ENCODE measurements at places on chromosomes 1 and 21.

DNA sequence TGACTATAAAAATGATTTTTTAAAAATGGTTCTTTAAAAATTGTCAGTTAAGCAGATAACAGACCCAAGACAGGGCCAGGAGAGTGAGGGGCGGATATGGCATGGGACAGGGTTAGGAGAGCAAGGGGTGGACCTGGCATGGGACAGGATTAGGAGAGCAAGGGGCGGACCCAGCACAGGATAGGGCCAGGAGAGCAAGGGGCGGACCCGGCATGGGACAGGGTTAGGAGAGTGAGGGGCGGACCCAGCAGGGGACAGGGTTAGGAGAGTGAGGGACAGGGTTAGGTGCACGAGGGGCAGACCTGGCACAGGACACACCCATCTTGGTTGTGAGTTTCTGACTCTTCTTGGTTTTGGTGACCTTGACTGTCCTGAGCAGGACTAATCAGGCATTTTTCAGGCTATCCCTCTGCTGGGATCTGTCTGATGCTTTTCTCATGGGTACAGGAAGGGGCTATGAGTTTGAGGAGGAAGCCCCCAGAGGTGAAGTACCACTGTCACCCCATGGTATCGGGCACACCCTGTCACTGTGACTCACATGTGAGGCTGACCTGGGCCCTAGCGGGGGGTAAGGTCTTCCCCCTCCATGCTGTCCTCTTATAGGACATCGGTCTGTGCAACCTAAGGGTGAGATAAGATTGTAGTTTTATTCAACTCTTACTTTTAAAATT lies 159.0 kb upstream of the COL6A1 start:
- no peak for DNase-seq

- DNase-seq: no peak
These were observed 8.8 kb downstream of the MDM4 start for GRCh38 chr1:204524986-204525385.

DNA sequence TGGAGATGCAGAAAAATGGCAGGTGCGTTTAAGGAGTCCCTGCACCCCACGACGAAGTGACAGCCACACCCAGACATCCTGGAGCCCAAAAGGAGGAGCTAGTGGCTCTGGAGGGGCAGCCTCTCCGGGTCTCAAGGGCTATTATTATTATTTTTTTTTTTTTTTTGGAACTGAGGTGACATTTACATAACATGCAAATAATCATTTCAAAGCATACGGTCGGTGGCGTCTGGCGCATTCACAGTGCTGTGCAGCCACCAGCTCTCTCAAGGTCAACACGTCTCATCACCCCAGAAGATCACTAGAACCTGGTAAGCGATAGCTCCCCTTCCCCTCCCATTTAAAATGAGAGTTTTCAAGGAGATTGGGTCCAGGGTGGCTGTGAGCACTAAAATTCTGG lies 67.5 kb upstream of the PDE9A start:
- no peak for DNase-seq

DNA sequence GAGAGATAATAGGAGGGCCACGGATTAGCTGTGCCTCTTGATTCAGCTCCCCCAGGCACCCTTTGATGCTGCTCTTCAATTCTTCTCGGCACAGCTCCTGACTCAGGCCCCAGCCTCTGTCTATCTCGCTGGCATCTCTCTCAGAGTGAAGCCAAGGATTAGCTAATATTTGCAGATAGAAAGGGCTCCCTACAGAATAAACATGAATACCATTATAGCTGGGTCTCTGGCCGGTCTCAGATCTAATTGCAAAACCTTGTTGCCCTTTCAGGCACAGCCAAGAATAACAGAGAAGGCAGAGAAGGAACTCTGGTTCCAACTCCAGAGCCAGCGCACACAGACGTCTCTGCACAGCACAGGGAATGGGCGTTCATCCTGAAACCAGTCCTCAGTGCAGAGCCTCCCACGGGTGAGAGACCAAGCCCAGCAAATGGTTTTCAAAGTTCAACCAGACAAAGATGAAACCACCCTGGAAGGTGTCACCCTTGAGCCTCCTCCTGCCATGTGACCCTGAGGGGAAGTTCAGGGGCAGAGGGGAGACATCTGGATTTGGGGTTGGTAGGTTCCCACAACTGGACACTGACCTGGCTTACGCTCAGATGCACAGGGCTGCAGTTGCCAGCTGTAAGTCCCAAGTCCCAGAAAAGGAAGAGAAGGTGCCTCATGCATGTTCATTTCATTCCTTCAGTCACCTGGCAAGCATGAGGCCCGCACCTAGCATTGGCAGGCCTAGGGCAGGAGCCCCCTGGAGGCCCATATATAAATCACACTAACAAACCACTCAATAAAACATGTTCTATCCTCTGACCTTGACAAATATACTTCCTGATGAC lies 394.0 kb downstream of the NPHP4 start:
- DNase-seq: no peak

- DNase-seq: no peak
These were observed 29.3 kb downstream of the ZBTB8B start for GRCh38 chr1:32494196-32494595.

DNA sequence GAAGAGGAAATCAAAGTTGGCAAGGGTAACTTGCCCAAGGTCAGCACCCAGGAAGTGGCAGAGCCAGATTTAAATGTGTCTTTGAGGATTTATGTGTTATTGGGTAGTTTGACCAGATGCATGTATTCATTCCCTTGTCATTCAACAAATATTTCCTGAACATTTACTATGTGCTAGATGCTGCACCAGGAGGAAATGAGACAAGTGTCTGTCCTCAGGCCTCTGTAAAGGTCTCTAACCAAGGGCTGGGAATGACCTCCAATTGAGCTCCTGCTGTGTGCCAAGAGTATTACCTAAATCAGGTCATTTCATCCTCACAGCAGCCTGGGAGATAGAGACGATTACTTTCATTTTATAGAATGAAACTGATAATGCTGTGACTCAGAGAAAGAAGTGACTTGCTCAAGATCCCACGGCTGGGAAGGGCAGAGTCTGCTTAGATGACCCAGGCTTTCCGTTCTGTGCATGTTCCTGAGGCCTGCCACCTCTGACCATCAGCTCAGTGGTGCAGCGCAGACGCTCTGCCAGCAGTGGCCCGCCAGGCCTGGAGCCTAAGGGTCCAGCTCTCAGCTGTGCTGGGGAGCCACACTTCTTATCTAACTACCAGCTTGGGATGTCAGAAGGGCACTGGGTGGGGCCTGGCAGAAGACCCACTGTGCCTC lies 3.5 kb upstream of the TTC22 start:
- no peak for DNase-seq

DNA sequence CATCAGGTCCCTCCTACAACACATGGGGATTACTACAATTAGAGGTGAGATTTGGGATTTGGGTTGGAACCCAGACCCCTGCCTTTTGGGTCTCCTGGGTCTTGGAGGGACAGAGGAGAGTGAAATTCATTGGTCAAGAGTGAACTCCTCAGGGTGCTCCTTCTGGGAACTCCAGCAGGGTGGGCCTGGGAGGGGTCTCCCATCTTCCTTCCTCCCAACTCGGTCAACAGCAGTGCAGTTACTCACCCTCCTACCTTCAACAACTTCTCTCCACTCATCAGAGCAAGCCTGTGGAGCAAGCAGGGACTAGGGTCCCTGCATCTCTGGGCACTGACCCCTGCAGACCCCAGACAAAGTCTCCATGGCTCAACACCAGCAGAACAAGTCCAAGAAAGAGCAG lies 89.3 kb upstream of the TMPRSS2 start:
- DNase-seq: no peak

- no peak for DNase-seq
These were observed 2.7 kb upstream of the PALMD start for GRCh38 chr1:99643021-99643779.

DNA sequence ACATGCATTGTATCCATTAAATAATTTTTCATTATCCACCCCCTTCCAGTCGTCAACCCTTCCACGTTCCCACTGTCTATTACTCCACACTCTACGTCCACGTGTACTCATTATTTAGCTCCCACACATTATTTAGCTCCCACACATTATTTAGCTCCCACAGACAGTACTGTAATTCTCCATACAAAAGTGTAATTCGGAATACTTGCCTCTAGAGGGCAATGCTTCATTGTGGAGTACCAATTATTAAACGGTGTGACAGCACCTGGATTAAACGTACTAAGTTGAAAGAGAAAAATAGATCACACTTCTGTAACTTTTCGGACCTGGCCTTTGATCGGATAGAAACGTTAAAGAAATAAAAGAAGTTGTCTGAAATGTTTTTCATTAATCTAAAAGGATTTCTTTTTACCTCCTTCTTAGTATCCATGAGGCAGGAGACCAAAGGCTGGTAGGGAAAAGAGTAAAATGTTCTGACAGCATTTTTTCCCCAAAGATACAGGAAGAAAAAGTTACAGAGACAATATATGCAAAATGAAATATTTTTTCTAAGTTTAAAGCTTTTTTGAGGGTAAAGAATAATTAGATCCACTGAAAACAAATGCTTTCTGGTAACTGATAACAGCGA lies 99.2 kb downstream of the LHX8 start:
- DNase-seq: peak; percentile 4

DNA sequence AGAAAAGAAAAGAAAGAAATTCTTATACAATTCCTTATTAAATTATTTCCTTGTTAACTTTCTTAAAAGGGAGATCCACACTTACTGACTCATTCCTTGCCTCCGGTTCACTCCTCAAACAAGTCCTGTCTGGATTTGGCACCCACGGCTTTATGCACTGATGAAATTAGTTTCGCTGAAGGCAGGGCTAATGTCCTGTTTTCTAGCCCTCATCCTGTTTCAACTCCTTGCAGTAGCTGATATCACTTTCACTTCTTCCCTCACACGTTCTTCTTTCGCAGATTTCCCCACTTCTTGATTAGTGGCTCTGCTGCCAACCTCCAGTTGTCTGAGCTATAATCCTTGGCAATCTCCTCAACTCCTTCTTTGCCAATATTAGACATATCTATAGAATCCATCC lies 215.2 kb downstream of the URB2 start:
- DNase-seq: no peak

GRCh38 chr1:85019994-85020393 lies 23.1 kb upstream of the MCOLN2 start:
- DNase-seq: no peak

GRCh38 chr21:17803536-17803935 lies 15.6 kb downstream of the C21orf91 start:
- no peak for DNase-seq

- no peak for DNase-seq
These were observed 12.7 kb upstream of the B3GALNT2 start for GRCh38 chr1:235516862-235517446.

DNA sequence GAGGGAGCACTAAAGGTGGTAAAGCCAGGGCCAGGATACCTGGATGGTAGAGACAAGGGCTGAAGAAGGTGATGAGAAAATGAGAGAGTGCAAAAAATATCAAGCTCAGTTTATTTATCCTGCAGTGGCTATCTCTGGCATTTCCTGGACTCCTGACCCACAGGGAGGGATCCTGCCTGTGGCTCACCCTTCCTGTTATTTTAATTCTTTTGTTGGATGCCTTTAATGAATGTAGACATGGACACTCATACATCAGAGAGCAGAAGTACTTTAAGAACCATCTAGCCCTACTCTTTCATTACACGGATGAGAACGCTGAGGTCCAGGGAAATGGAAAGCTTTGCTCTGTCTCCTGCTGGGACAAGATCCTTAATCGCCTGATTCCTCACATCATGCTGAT lies 20.6 kb downstream of the JUN start:
- DNase-seq: no peak

- peak; percentile 21 for DNase-seq
These were observed 39.1 kb upstream of the DPH5 start for GRCh38 chr1:101064697-101065096.

DNA sequence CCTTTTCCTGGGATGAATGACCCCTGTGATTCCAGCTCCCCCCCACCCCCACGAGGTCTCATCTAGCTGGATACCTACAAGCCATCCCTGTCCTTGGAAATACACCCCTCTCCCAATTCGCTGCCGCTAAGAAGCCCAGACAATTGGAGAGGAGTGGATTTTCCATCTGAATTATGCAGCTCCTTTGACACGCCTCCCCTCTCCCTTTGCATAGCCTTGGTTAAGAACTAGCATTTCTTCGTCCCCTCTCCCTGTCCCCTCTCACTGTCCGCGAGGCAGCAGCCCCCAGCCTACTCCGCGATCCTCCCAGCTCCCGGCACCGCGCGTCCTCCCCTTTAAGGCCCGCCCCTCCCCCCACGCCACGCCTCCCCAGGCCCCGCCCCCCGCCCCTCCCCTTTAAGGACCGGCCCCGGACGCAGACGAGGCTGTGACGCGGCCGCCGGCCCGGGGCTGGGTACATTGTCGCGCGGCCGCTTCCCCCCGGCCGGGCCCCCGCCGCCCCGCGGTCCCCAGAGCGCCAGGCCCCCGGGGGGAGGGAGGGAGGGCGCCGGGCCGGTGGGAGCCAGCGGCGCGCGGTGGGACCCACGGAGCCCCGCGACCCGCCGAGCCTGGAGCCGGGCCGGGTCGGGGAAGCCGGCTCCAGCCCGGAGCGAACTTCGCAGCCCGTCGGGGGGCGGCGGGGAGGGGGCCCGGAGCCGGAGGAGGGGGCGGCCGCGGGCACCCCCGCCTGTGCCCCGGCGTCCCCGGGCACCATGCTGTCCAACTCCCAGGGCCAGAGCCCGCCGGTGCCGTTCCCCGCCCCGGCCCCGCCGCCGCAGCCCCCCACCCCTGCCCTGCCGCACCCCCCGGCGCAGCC lies at the start of gene MAPKAPK2:
MAPKAPK2 (plus strand) TSS at position 428 of the 856 bp plus-strand sequence; CDS start at position 753, 325 bp downstream.
- DNase-seq: no peak

DNA sequence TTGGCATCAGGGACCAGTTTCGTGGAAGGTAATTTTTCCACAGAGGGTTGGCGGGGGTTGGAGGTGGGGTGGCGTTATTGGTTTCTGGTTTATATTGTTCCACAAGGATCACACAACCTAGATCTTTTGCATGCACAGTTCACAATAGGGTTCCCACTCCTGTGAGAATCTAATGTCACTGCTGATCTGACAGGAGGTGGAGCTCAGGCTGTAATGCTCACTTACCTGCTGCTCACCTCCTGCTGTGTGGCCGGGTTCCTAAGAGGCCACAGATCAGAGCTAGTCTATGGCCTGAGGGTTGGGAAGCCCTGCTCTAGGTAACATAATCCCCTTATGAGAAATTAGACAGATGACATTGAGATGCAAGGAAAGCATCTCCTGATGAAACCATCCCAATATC lies 12.6 kb downstream of the GBP5 start:
- DNase-seq: no peak

GRCh38 chr1:25672763-25673409 lies 56.3 kb downstream of the MAN1C1 start:
- DNase-seq: no peak

- no peak for DNase-seq
These were observed 6.1 kb downstream of the GPR137B start for GRCh38 chr1:236148470-236148845.

DNA sequence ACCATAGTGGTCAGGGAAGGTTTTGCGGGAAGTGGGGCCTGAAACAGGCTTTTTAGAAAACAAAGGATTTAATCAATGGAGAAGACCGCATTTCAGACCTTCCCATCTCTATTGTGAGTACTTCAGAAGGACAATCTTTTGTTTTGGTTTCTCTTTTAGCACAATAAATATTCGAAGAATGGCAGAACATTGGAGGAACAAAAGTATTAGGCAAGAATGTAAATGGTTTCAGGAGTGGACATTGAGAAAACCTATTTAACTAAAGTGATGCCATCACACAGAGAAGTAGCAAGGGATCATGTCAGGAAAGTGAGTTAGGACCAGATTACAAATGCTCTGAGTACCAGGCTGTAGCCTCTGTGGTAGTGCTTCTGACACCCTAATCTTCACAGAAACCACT lies 26.8 kb upstream of the UBE2U start:
- no peak for DNase-seq

GRCh38 chr21:26027696-26028095 lies 142.9 kb downstream of the APP start:
- no peak for DNase-seq
